ENCODE measurements at places on chromosomes 1 and 21.

- no peak for DNase-seq
Measured at GRCh38 chr1:70361727-70362398, 7.3 kb upstream of the ANKRD13C start.

- no peak for DNase-seq
Measured at GRCh38 chr1:60145771-60146170, 72.2 kb upstream of the C1orf87 start.

- DNase-seq = no peak
Measured at GRCh38 chr21:46005481-46005881, 23.9 kb downstream of the COL6A1 start.

DNA sequence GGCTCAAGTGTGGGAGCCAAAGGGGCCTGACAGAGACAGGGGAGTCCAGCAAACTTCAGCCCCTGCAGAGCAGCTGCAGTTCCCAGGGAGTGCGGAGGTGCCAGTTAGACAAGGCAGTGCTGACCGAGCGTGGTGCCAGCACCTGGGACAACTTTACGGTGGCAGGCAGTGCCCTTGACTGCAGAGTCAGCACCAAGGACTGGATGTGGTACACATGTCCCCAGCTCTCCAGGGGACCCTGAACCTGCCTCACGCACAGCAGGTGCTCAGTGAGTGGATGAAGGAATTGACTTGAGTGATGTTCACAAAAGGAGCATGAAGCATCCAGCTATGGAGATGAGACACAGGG lies 296.5 kb downstream of the SIPA1L2 start:
- DNase-seq = no peak

DNA sequence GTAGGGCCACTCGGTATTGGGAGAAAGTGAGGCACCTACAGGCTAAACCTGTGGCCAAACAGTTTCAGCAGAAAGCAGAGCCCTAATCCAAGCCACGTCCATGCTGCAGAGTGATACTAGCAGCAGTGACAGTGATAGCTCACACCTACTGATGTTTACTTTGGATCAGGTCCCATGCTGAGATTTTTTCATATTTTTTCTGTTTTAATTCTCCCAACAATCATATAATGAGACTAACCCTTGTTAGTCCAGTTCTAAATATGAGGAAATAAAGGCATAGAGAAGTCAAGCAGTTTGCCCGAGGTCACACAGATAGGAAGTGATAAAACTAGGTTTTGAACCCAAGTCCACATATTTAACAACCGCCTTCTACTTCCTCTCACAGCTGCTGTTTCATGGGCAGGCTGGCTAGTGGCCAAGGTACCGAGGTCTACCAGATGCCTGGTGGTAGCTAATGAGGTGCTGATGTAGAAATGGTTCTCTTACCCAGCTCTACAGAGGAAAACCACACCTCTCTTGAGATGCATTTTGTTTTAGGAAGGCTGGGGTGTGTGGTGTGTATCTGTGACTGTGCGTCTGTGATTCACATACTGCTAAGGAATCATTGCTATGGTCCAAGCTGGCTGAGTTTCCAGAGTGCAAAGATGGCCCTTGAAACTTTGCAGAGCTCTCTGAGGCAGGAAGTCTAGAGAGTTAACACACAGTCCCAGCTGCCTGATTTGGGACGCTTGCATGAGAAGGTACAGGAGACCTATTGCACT lies 80.3 kb upstream of the ARTN start:
- no peak for DNase-seq

GRCh38 chr1:51661081-51661518 lies 44.2 kb downstream of the OSBPL9 start:
- DNase-seq = no peak

DNA sequence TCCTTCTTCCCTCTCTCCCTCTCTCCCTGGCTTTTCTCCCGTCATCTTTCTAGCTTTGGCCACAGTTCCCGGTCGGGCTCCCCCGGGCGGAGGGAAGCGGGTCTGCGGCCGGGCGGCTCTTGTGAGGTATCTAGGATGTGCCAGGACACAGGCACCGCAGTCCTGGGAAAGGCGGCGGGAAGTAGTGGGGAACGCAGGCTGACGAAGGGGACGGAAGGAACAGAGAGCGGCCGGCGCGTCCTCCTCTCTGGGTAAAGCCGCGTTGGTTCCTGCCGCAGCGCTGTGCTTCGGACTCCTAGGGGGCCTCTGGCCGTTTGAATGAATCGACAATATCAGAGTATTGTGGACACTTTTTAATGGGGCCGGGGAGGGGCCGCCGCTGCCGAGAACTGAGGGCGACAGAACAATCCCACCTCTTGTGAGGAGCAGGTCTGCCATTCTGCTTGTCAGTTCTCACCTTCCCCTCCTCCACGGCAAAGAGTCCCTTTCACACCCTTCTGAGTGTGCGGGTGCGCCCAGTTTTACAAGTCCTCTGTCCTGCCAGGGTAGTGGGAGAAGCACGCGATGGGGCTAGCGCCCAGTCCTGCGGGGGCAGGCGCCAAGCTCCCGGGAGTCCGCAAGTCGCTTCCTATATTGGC lies 1.2 kb upstream of the LHX9 start:
- DNase-seq = no peak

Data from stimulated activated CD4-positive, alpha-beta T cell treated with anti-CD3 and anti-CD28 coated beads, Interleukin-12 subunit alpha, Interleukin-12 subunit beta, amount 100 ng/mL, for 24 hours (primary cell).